ENCODE measurements at places on chromosomes 1 and 21.

DNA sequence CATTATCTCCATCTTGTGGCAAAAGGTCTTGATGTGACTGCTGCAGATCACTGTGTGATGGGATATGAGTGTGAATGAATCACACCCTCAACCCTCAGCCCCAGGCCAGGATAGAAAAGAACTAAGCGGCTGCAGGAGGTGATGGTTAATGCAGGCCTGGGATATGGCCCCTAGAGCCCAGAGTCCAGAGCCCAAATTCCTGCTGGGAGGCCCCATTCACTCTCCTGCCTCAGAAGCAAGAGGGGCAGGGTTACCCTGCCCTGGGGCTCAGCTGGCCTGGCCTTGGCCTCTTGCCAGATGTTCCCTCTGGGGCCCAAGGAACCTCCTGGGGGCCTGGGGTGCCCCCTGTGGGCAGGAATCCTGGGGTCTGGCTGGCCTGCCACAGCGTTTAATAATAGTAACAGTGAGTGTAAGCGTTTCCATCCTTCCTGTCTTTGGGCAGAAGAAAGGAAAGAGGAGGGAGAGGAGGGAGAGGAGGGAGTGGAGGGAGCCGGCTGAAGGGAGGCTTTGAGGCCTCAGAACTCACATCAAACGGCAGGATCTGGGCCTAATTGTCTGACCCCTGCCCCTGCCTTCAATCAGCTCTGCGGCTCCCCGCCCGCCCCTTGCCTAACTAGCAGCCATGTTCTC is 26.2 kb downstream of the DMAP1 start:
- no peak for DNase-seq

DNA sequence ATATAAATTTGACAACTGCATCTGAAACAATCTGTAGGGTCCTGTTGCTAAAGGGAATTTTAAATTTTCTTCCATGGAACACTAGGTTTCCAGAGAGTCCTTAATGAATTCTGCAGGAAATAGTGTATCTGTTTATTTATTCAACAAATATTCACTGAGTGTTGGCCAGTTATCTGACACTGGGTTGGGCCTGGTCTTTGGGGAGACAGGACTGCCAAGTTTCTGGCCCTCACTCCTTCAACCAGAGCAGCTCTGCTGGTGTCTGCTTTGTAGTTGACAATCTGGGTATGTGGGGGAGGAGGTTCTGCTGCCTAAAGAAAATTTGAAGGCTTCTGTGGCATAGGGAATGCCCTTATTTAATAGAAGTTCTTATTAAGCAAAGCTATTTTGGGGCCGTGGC is 26.1 kb upstream of the HUNK start:
- DNase-seq = no peak

- no peak for DNase-seq
Observed at GRCh38 chr1:22320587-22321344, 130.9 kb upstream of the ZBTB40 start.

DNA sequence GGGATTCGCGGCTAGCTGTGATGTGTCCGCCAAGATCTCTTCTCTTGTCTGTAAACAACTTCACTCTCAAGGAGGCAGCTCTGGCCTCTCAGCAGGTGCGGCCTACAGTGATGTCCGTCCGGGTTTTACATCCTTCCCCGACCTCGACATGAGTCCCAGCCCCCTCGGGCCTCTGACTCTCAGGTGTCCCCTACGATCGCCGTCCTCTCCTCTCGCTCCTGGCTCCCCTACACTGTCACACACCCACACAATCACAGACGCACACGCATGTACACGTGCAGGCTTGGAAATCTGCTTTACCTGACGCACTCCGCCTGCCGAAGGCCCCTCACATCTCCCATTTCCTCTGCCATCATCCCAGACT is 797 bp upstream of the RSPH1 start:
- DNase-seq = no peak

DNA sequence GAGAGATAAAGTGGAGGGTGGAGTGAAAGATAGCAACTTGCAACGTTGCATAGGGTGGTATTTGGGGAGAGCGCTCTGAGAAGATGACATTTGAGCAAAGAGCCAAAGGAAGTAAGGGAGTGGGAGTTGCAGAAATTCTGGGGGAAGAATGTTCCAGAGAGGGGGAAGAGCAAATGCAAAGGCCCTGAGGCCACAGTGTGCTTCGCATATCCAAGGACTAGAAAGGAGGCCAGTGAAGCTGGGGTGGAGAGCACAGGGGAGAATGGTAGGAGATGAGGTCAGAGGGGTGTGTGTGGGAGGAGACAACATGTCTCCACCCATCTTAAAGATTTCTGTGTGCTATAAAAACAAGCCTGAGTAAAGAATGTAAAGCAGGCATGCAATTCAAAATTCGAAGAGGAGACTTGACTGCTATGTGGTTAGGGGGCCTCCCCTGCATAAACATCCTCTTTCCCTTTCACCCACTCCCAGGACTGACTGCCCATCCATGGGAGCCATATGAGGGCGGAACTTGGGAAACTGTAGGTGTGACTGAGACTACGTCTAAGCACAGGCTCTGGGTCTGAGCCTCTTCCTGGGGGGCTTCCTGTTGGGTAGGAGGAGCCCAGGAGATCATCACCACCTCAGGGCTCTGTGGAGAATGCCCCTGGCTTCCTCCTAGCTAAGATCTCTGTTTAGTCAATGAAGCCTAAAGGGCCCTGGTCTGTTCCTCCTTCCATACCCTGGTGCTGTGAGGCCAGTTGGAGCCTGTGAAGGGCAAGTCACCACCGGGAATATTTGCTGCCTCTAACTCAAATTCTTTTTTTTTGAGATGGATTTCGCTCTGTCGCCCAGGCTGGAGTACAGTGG is 2.9 kb upstream of the CLIC4 start:
- DNase-seq = no peak

DNA sequence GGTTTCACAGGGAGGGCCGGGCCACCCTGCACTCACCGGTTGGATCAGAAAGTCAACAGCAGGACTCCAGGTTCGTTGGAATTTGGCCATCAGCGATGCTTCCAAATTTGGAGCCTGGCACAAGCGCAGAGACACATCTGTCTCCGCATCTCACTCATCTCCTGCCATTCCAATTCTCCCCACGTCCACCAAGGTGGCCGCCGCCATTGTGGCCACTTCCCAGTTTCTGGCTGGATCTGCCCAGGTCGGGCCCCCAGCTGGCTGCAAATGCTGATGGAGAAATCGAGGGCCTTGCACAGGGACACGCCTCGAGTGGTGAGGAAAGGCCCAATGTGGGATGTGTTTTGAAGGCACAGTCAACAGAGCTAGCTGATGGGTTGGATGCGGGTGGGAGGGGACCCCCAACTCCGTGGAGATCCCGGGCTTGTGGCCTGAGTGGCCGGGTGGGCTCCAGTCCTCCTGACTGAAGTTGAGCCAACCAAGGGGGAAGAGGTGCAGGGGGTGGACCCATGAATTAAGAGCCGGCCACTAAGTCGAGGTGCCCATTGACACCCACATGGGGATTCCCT is 102.7 kb downstream of the CRYAA start:
- no peak for DNase-seq

GRCh38 chr21:45637883-45638282 is 5.6 kb upstream of the PCBP3 start:
- DNase-seq = no peak

DNA sequence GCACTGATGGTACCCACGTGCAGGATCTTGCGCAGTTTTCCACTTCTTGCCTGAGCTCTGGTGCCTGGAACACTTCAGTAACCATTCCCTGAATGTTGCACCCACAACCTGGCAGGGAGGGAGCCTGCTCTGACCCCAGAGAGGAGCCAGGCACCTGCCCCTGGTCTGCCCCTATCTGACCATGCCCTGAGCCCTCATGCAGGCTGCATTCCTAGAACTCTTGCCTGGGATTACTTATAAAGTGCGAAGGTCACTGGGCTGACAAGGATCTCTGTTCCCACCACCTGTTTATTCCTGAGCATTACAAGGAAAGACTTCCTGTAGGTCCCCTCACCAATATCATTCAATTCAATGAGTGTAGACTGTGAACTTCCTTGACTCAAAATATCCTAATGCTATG is 191.9 kb upstream of the FMN2 start:
- no peak for DNase-seq

DNA sequence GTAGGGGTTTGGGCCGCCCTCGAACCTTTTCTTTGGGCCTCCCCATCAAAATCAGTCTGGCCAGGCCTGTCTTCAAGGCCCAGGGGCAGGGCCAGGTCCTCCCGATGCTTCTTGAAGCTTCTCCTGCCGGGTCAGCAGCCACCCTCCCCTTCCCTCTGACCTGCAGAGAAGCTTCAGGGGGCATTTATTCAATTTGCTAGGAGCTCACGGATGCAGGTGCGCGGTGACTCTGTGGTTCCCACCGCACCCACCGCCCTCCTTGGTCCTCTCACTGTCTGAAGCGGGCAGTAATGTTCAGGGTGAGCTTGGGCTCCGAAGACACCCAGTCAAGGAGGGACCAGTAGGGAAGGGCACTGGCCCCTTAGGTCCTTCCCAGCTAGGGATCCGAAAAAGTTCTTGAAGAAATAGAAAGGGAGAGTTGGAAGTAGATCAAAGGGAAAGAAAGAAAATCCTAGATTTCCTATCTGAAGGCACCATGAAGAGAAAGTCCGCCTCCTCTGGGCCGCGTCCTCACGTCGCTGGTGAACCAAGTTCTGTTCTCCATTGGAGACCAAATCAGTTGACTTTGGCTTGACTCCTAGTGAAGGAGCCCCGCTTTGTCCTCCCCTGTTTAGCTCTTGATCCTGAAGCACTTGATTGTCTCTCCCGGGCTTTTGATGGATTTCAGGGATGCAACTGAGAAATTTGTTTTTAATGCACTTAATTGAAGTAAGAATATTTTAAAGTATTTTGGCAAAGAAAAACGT is 8.7 kb upstream of the RNU1-2 start:
- DNase-seq = no peak

DNA sequence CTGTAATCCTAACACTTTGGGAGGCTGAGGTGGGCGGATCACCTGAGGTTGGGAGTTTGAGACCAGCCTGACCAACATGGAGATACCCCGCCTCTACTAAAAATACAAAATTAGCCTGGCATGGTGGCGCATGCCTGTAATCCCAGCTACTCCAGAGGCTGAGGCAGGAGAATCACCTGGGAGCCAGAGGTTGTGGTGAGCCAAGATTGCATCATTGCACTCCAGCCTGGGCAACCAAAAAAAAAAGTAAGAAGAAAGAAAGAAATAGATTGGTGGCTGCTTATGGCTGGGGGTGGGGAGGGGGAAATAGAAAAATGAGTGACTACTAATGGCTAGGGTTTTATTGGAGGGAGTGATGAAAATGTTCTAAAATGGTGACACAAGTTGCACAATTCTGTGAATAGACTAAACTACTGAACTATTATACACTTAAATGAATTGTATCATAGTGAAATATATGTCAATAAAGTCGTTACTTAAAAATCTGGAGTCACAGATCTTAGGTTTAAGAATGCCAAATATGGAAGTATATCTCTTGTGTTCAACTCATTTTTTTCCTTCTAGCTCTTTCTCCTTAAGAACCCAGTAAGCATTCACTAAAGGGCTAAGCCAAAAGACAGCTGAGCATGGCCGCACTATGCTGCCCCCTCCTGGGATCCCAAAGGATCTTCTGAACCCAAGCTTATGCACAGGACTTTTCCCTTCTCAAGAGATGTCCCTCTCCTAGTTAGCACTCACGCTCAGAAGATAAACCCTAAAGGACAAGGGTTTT is 3.2 kb upstream of the NPL start:
- DNase-seq = peak; percentile 34

DNA sequence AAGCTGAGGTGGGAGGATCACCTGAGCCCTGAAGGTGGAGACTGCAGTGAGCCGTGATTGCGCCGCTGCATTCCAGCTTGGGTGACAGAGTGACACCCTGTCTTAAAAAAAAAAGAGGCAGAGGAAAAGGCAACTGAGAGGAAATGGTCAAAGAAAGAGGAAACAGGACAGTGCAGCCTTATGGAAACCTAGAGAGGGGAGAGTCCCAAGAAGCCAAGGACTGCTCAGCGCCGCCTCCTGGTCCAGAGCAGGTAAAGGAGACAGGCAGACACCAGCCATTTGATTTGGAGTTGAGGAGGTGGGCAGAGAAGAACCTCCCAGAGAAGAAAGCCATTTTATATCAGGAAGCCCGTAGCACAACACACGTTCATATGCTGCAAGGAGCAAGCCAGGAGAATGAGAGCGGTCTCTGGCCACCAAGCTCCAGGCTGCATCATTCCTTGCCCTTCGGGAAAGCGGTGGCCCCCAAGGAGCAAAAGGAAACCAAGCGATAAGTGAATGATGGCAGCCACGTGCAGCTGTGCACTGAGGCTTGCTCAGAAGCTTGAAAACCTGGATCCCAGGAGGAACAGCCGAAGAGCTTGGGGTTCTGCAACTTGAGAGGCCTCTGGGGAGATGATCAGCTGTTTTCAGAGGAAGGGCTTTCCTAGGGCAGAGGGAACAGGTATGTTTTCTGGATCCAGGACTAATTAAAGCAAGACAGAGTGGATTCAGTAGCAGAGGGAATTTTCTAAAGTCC is 33.7 kb downstream of the LRRC42 start:
- no peak for DNase-seq

DNA sequence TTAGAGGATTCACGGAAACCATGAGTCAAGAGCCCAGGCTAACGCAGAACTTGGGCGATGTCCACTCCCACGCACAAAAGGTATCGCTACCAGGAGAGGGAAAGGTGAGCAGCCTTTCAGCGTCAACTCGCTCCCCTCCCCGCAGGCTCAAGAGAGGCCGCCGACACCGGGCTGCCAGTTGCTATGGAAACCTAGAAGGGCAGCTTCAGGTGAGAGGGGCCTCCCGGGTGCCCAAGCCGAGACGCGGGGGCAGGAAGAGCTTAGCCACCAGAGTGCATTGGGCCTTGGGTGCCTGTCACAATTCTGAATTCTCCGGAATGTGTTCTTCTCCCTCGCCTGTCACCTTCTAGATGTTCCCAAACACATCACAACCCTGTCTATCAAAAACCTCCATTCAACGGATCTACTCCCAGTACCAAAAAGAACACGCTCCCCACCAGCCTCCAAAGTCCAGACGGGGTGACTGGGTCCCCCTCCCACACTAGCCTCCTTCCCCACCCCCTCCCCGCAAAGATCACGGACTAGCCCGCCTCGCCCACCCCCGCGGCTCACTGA is 694 bp downstream of the MEAF6 start:
- DNase-seq = peak; percentile 60

- DNase-seq = no peak
Observed at GRCh38 chr1:21673277-21673780, 4.2 kb upstream of the RAP1GAP start.

GRCh38 chr1:212152308-212152693 is 116.8 kb downstream of the DTL start:
- DNase-seq = no peak

Data from stimulated activated CD4-positive, alpha-beta T cell treated with anti-CD3 and anti-CD28 coated beads, Interleukin-4, amount 100 ng/mL, for 4 hours (primary cell).